ENCODE measurements at places on chromosomes 12 and 14.

- no peak for DNase-seq
Observed at GRCh38 chr12:2323532-2324255, 270.9 kb downstream of the CACNA1C start.

DNA sequence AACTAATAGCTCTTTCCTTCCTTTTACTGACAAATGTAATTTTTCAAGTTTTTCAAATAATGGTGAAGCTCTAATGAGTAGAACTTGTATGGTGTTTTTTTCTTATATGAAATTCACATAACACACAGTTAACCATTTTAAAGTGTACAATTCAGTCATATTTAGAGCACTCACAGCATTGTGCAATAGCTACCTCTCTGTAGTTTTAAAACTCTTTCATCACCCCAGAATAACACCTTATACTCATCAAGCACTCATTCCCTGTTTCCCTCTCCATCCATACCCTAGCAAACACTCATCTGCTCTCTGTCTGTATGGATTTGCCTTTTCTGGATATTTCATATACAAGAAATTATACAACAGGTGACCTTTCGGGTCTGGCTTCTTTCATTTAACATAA lies 207.9 kb upstream of the SLC38A2 start:
- no peak for DNase-seq

DNA sequence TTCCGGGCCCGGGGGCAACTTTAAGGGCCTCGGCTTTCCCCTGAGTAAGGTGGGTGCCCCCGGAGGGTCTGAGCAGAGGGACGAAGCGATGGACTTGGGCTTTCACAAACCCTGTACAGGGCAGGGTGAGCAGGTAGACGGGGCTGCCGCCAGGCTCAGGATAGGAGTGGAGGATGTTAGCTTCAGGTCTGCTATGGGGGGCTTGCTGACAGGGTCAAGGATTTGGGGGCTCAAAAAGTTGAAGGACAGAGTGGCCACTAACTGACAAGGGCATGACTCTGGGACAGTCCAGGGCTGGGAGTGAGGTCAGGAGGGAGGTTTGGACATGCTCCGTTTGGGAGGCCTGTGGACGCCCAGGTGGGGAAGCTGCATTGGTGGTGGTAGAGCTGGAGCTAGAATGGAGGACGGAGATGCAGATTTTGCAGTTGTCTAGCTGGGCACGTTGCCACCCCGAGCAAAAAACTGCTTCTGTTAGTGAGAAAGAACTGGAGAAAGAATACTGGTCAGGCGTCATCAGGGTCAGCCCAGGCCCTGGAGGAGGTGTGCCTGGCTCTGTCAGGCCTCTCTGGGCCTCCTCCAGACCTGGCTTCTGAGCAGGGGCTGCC lies 113.3 kb downstream of the ADGRD1 start:
- DNase-seq: peak; percentile 41

DNA sequence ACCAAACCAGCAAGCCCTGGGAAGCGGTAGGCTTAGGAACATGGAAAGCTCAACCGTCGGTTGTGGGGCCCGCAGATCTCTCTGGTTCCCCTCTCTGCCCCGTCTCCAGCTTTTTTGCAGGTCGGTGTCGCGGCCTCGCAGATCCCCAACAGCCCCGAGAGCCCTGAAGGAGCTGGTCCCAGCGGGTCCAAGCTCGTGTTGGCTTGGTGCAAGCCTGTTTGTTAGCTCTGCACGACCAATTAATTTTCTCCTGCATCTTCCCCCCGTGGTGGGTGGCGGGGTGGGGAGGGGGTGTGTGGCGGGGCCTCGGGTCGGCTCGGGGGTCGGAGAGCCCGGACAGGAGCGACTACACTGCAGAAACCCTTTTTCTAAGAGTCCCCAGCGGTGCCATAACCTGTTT lies 449 bp upstream of the SLC24A4 start:
- DNase-seq: no peak

DNA sequence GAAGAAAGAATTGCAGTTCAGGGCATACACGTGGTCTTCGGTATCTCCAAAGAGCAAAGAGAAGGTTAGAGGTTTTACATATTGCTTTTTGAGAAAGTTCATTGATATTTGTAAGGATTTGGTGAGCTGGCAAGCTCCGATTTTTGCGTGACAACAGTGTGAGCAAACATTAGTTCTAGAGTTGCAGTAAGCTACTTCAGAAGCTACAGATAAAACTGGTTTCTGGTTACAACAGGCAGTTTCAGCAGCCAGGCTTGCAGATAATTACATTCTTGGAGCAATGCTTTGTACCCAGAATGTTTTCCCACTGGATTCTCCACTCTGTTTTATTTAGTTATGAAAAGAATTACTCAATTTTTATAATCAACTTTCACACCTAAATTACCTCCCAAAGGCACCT lies 28.2 kb downstream of the KLRK1 start:
- no peak for DNase-seq

- peak; percentile 91 for DNase-seq
Observed at GRCh38 chr12:12891080-12891880, at the start of gene GPRC5A. Gene GPRC5A, plus strand, starts transcription at chr12:12891562. Its CDS starts 16,688 bp downstream, at chr12:12908250.

DNA sequence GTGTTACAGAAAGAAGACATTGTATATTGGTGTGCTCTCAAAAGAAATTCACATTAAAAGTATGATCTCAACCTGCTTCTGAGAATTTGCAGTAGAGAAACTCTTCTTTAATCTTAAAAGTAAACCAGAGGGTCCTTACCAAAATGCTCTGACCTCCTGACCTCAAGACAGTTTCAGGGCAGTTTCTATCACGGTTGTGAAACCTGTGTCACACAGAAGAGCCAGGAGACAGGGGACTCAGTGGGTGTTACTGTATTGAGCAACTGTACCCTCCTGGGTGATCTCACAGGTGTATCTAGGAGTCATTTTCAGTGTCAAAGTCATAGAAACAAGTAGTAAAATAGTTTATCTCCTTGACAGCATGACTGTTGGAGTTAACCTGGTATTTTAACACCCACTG lies 178.0 kb downstream of the GRIP1 start:
- no peak for DNase-seq

- DNase-seq: no peak
Observed at GRCh38 chr12:3520711-3521110, 29.7 kb downstream of the PRMT8 start.

- peak; percentile 32 for DNase-seq
Observed at GRCh38 chr14:92465353-92466055, 48.1 kb upstream of the RIN3 start.

DNA sequence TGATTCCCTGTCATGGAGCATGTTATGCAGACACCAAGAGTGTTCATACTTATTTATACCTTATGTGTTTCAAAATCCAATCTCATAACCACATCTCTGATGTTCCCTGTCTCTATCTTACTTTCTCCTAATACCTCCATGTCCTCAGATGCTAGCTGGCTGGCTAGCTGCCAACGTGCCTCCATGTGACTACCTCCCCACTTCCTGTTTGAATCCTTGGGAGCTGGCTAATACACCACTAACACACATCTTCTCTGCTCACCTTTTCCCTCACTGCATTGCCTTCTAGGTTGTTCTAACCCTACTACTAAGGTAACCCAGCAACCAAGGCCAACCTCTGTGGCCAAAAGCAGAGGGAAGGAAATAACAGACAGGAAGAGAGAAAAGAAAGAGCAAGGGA lies 27.3 kb downstream of the TTC5 start:
- DNase-seq: no peak

DNA sequence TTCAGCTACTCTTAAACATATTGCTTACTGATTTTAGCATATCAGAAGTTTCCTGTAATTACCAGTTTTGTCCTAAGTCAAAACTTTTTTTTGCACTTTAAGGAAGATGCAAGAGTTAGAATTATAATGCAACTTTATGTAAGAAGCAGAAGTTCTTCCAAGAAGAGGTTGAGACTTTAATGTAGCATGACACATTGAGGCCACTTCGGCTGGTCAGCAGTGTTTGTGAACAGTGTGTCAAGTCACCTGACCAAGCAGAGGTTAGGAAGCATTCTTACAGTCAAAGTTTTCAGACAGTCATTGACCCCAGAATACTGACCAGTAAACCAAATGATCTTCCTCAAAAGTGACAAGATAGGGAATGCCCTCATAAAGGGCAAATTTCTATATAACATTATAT lies 15.2 kb downstream of the FGFR1OP2 start:
- no peak for DNase-seq

GRCh38 chr14:75147423-75148071 lies 20.7 kb upstream of the NEK9 start:
- DNase-seq: peak; percentile 50

DNA sequence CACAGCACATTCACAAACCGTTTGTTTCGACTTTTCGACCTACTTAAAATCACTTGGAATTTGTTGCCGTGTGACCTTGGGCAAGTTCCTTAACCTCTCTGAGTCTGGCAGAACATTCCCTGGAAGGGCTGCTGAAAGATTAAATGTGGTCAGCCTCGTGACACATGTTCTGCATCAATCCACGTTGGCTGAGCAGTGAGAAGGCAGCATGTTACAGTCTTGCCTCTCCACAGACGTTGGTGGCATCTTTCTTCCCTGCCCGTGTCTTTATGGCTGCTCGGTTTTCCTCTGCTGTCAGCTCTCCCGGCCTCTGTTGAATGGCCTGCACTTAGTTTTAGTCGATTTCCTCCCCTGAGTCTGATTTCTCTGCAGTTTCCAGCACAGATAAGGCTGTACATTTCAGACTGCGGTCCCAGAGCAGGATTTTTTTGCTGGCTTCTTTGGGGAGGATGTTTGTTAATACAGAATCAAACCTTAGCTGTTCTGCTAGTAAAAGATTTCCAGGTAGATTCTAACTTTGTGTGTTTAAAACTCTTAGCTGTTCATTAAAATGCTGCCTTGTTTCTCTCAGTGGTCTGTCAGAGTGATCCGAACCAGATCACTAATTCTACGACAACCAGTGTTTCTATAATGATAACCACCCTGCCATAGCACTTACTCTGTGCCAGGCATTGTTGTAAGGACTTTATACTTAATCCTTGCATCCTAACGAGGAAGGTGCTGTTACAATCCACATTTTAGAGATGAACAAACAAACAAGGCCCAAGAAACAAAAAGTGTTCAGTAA lies 217.1 kb downstream of the CHST11 start:
- DNase-seq: no peak

DNA sequence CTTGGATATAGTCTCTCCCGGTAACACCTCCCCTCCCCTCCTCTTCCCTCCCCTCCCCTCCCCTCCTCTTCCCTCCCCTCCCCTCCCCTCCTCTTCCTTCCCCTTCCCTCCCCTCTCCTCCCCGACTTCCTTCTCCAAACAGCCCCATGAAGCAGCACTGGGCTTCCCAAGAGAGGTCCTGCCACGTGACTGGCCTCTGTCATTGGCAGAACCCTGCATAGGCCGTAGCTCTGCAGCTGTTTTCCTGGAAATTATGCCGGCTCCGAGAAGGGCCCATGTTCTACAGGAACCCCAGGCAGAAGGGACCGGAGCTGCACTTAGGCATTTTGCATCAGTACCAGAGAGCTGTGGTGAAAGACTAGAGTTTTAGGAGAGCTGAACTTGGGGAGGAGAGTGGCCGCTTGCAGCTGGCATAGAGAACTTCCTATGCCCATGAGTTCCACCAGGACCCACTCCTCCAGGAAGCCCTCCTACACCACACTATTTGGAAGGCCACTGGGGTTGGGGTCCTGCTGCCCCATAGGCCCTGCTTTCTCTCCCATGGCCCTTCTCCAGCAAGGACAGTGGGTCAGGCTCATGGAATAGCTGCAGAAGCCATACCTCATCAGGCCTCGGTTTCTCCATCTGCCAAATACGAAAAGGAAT lies 5.1 kb upstream of the TNFAIP2 start:
- DNase-seq: no peak

- DNase-seq: no peak
Observed at GRCh38 chr12:6539707-6540134, 5.4 kb downstream of the GAPDH start.

DNA sequence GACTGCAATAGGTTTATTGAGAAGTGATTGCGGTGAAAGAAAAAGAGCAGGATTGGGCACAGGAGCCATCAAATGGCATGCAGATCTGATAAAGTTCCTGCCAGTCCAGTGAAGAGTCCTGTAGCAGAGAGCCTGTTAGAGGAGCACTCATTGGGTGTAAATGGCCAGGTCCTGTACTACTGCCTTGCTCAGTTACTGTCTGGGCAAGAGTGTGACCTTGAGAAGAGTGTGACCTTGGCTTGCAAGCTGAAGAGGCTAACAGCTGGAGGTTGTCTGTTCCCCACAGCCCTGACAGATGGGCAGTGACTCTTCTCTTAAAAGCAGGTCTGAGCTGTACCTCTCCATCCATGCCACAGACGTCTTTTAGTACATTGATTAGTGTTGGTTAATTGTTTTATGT lies 148.6 kb upstream of the SLC38A2 start:
- DNase-seq: no peak

- no peak for DNase-seq
Observed at GRCh38 chr14:73524493-73524892, 12.4 kb upstream of the ACOT1 start.

- no peak for DNase-seq
Observed at GRCh38 chr14:30085943-30086342, 158.3 kb upstream of the PRKD1 start.

DNA sequence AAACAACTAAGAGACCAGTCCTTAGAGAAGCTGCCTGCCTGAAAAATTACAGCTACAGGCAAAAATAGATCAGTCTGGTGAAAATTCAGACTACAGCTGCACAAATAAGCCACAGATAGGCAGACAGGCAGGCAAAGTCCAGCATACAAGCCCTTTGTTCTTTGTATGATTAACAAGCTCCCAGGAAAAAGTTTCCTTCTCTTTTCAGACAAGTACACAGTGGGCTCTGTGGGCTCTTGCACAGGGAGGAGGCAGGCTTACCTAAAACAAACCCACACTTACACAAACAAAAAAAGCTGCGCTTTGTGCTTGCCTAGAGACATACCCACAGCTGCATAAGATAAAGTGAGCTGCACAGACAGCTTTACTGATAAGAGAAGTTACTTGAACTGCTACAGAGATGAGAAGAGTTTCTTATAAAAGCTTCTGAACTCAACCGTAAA lies 7.7 kb downstream of the OR6C68 start:
- no peak for DNase-seq

DNA sequence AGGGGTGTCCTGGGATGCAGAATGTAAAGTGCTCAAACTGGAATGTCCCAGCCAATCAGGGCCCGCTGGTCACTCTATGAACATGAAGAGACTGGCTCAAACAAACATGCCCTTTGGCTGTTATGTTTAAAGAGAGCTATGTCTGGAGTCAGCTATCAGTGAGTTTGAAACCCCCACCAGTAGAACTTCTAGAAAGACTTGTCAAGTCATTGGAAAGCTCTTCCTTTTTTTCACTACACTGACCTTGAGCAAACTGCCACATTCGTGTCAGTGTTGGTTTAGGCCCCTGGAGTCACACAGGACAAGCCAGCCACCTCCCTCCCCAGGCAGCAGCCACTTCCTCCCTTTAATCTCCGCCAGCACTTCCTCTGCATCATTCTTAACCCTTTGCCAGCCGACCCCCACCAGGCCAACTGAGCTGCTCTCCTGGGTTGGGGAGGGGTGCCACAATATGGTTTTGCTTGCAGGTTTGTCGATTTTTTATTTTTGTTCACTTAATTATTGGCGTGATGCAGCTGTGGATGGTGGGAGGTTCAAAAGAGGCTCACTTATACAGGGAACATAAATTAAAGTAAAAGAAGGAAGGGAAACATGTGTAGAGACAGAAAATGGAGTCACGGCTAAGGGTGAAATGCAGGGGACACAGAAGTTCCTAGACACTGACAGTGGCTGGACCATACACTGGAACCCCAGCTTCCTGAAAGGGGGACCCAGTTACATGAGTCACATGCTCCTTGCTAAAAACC lies 25.3 kb downstream of the CMKLR1 start:
- no peak for DNase-seq
